ENCODE measurements at places on chromosomes 12 and 14.
A peak's percentile ranks its signal among the peaks of the same experiment; 100 is the strongest.

DNA sequence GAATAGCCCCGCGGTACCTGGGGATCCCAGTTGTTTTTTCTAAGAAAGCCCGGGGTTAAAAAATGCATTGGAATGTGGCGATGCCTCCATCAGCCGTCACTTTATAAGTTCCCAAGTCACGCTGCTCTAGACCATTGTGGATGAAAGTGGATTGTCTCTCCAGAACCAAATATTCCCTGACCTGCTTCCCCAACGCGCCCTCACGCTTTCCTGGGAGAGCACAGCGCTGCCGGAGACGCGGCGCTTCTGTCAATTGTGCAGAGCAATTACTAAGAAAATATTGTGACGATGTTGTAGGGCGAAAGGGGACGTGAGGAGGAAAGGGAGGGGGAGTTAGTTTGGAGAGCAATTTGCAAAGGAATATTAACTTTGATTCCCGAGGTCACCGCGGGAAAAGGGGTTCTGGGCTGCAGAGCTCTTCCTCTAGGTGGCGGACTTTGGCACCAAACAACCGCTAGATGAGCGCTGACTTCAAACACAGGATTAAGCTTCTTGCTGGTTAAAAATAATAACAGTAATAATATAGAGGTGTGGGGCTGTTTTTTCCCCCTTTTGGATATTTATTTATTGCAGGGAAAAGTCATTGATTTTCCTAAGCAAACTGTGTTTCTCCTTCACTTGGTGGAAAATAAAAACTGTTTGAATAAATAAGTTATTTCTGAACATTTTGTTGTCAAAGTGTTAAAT lies 9.6 kb upstream of the FOXG1 start:
- peak; percentile 10 for DNase-seq

DNA sequence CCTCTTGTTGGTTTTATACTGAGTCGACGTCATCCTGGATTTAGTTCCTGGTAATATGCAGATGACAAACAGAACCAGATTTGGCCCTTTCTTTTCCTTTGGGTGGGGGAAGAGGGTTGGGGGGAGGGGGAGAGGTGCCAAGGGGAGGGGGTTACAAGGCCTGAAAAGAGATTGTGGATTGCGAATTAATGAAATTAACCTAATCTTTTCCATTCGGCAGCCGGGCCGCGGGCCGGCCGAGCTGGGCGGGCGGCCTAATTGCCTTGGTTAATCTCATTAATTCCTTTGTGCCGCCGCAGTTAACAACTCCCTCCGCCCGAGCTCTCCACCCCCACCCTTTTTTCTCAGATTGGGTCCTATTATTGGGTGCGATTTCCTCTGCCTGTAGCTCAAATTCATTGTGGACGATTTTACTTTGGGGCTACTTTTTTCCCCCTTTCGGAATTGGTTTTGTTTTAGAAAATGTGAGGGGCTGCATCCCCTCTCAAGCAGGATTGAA lies 387 bp upstream of the GSC start:
- no peak for DNase-seq

DNA sequence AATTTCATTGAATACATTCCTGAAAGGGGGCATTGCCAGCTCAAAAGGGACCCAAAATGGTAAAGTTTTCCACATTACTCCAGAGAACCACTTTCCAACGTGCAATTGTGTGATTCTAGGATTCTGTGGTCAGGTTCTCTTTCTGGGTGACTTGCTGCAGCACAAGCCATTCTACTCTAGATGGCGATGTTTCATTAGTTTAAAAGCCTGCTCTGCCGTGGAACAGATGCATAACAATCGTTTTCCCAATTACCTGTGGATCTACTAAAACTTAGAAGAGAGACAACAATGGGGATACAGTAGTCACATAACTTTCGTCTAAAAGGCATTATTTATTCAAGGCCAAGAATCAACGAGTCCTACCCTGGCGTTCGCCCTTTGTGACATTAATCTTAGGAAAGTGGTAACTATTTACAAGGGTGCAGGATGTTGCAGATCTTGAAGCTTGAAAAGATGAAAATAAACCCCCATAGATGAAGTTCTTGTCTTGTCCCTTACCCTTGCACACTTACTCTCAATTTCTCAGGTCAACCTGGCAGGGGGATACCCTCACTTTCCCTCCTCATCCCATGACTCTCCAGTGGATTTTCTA lies 400.9 kb downstream of the SNAPC1 start:
- DNase-seq = peak; percentile 22

DNA sequence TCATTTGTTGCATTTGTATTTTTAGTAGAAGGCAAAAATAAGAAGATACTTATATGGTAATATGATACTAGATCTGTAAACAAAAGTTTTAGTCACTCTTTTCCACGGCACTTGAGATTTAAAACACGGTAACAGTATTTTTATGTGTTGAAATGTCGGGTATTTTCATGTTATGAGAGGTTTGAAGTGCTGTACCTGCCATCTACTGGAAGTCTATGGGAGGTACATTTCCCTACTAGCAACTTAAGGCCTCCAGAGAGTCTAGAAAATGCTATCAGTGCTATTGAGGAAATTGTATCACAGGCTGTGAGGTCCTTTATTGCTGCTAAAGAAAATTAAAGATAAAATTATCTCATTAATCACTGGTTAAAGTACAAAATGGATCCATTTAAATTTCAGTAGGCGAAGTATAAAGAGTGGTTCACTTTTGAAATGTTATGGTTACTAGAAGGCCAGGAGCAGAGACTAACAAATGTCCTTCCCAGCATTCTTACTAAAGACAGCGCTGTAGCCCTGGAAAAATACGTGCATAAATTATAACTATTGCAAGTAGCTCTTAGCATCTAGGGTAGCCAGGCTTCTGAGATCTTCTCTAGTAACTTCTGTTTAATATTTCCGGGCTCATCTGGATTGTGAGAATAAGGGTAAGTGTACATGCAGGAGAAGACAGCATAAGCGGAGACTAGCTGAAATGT lies 77.6 kb upstream of the PRKD1 start:
- DNase-seq = no peak

- DNase-seq = no peak
These were observed at the start of gene CTSG for GRCh38 chr14:24576182-24576581. CTSG (minus strand) TSS chr14:24576250; CDS start chr14:24576223, 27 bp downstream.

DNA sequence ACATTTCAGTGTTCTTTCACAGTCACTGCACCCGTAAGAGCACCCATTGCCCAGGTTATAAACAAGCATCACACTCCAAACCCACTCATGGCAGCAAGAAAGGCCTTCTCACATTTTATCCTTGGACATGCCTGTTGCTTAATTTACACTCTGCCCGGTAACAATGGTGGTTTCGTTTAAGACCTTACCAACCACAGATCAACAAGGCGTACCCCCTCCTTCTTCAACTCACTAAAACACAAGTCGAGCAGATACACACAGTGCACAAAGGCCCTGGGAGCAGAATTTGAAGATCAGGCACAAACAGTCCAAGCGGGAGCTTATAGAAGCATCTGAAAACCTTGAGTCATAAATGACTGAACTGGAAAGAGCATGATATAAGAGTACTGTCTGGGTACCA lies 98.1 kb downstream of the GALC start:
- no peak for DNase-seq

GRCh38 chr12:9334041-9334692 lies 126.0 kb upstream of the PZP start:
- DNase-seq = no peak
